ENCODE measurements at places on chromosomes 4 and X.

DNA sequence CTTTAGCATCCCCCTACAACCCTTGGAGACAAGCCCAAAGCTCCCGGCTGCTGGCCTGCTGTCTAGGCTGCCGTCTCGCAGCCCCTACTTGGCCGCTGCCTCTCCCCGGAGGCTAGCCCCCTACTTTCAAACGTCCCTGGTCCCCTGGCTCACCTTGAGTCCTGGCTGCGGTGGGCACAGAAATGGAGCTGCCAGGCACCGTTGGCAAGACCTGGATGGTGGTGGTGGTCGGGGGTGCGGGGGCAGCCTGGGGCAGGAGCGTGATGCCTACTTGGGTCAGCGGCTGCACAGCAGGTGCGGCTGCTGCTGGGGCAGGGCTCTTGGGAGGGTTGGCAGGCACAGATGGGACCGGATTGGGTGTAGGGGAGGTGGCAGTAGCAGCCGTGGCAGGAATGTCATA is 12.0 kb downstream of the HCFC1 start:
- no peak for DNase-seq

GRCh38 chr4:103998756-103999155 is 279.0 kb upstream of the TACR3 start:
- no peak for DNase-seq

GRCh38 chrX:135009838-135010237 is 12.5 kb downstream of the RTL8B start:
- DNase-seq = no peak

DNA sequence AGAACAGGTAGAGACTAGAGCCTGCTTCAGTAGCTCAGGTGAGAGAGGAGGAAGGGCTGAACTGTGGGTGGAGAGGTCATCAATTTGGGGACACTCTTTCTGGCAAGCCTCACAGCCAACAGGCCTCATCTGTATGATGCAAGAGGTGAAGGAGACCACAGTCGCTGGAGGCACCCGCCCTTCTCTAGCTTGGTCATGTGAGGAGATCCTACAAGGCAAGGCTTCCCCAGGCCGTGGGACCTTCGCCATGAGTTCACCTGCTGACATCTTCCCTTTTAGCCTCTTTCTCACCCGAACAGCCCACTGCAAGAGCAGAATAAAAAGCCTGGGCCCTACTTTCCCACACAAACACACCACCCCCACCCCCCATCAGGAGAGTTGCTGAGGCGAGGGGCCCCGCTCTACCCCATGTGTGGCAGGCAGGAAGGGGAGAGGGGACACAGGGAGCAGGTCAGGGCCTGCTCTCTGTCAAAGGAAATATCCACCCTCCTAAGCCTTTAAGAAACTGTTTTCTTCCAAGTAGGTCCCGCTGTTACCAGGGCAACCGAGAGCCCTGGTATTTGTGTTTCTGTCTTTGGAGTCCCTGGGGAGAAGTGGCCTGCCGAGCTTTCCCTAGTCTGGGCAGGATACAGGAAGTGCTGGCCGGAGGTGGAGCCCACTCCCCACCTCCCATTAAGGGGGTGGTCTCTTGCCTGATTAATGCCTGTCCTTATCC is 8.1 kb downstream of the RTL5 start:
- DNase-seq = peak; percentile 74

GRCh38 chrX:134554291-134554690 is 94.3 kb downstream of the HPRT1 start:
- DNase-seq = no peak
